ENCODE measurements at places on chromosomes 4 and X. TPM values are rescaled to one million over a fixed set of nuclear protein-coding genes. Genes with fewer than 3 reads are reported as not detected.

GRCh38 chrX:49232525-49232924 is 615 bp downstream of the CACNA1F start:
- DNase-seq: no peak

GRCh38 chr4:152981842-152982241 is 45.7 kb downstream of the FHDC1 start:
- DNase-seq: no peak

GRCh38 chr4:46270986-46271596 is 118.8 kb downstream of the GABRA2 start:
- no peak for DNase-seq

DNA sequence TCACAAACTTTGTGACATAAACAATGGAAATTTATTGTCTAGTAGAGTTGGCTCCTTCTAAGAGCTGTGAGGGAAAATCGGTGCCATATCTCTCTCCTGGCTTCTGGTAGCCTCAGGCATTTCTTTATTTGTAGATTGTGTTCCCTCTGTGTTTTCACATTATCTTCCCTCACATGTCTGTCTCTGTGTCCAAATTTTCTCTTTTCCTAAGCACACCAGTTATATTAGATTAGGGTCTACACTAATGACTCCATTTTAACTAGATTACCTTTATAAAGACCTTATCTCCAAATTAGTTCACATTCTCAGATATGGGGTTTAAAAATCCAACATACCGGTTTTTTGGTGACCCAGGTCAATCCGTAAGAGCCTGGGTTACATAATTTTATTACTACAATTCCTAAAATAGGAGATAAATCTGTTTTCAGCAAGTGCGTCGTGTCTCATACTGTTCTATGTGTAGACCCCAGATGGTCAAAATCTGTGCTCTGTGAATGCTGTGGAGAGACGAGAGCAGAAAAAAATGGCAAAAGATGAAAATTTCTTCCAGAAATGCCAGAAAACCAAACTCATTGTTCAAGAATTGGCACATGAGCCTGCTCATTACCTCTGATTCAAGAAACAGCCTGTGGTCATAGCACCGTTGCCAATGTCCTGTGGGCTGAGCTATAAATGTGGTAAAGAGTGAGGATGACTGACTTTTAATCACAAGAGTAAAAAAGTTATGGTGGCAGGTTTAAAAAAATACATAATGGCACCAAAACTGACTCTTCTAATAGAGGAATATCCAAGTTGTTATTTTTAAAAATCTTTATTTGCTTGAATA is 574.7 kb downstream of the PCDH7 start:
- DNase-seq: no peak

- DNase-seq: no peak
Measured at GRCh38 chrX:39065051-39065871, 264.0 kb downstream of the MID1IP1 start.

GRCh38 chrX:37578045-37578444 is 6.6 kb downstream of the LANCL3 start:
- no peak for DNase-seq

DNA sequence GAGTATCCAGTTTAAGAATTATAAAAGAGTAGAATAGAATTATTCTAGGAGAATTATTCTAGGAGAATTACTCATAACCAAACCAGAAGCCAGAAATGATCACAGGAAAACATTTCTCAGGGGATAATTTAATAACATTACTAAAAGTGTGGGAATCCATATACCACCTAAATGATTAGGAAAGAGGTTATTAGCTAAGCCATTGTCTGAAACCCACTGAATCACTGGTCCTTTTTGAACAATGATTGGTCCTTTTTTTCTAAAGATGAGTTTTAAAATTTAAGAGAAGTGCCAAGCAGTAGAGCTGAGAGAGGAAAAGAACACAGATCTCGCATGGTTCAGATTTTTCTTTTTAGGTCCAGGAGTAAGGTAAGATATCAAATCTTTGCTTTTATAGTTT is at the start of gene ODAM:
Gene ODAM, plus strand, starts transcription at position 301 of the 400 bp plus-strand sequence. CDS start 819 bp downstream, outside the sequence.
- no peak for DNase-seq

- no peak for DNase-seq
Measured at GRCh38 chr4:153409924-153410501, 56.1 kb upstream of the TMEM131L start.

- DNase-seq: no peak
Measured at GRCh38 chr4:83192634-83193033, 78.1 kb upstream of the PLAC8 start.

DNA sequence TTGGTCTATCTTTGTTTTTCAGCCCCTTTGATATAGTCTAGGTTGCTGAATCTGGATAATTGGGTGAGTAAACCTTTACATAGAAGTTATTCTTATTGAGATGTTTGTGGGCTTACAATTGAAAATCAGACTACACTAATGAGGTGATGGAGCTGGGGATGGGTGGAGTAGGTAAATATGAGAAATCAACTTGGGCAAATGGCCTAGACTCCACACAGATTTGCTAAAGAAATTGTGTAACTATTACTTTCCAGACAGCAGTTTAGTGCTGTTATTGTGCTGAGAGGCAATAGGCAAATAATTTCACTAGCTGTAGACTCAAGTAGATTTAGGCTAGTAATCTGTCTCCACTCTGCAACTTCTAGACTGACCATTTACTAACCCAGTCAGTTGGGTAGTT is 8.2 kb downstream of the DIAPH2 start:
- DNase-seq: no peak

- no peak for DNase-seq
Measured at GRCh38 chr4:123297836-123298235, 98.8 kb upstream of the SPRY1 start.

- no peak for DNase-seq
Measured at GRCh38 chr4:39529534-39529933, 2.3 kb upstream of the UGDH start.

DNA sequence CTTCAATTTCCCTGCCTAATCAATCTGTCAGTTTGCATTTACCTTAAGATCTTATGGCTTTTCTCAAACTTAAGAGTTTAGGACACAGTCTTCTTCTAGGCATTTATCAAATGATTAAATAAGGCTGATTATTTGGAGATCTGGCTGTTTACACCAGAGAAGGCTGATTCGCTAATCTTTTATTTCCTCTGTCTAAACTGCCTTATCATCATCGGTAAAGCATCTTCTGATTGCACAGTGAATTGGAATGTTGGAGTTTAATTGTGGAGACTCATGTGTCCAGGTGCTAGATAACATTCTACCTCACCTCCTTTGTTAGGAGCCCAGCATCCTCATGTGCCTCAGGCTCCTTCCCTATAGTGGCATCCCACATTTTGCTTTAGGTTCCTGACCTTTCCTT is 100.3 kb upstream of the DDIT4L start:
- no peak for DNase-seq

DNA sequence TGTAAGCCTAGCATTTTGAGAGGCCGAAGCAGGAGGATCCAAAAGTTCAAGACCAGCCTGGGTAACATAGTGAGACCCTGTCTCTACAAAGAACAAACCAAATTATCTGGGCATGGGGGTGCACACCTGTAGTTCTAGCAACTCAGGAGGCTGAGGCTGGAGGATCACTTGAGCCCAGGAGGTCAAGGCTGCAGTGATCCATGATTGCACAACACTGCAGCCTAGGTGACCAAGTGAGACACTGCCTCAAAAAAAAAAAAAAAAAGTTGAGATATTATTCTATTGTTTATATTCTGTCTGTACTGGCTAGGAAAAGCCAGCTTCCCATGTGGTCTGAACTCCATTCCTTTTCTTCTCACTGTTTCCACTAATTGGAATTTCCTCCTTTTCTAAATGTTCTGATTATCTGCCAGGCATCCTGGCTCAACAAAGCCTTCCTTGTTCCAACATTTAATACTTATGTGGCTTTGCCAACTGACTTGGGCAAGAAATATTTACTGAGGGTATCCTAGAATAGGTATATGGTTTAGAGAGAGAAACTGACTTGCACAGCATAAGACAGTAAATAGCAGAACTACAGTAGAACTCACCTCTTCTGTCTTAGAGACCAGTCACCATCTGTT is 175.2 kb upstream of the ADAMTS3 start:
- DNase-seq: no peak

DNA sequence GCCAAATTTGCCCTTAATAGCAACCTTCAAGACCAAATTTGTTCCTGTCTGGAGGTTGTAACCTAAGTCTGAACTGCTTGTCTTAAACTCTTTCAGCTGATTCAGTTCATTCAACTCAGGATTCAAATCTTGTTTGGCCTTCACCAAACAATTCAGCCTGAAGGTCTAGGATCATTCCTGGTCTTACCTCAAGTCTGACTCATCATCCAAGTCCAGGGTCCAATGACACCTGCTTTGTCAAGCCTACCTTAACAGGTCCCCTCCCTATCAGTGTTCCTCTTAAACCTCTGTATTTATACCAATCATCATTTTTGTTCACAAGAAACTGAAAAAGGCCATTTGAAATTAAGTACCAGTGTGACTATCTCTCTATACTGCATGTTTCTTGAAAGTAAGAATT is 237.8 kb downstream of the PPP1R2C start:
- no peak for DNase-seq

DNA sequence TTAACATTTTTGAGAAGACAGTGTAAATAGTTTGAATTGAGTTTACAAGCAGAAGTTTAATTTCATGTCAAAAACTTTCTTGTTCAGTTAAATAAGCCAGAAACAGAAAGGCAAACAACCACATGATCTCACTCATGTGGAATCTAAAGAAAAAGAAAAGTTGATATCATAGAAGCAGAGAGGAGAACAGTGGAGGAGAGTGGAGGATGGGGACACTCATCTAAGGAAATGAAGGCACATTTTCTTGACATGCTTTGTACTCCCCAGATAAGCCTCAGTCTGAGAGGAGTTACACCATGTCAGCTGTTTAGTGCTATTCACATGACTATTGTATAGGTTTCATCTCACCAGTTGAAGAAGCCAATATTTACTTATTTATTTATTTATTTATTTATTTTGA is 13.5 kb downstream of the SNCA start:
- DNase-seq: no peak

- DNase-seq: no peak
Measured at GRCh38 chrX:24561121-24561520, 86.0 kb downstream of the PCYT1B start.

- no peak for DNase-seq
Measured at GRCh38 chr4:113094802-113095201, 45.3 kb downstream of the ANK2 start.

DNA sequence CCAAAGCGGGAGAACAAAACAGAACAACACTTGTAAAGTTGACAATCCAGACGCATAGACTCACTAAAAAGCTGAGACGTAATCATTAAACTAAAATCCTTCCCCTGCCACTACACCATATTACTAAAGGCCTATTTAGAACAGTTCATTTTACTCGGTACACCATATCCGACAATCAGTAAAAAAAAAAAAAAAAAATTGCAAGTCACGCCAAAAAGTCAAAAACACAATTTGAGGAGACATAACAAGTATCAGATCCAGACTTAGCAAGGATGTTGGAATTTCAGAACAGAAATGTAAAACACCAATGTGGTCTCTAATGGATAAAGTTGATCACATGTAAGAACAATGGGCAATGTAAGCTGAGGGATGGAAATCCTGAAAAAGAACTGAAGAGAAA is 1899.4 kb downstream of the STIM2 start:
- DNase-seq: no peak

- peak; percentile 19 for DNase-seq
Measured at GRCh38 chr4:165872461-165873297, at the start of gene TLL1. Gene TLL1, plus strand, starts transcription at chr4:165873237. Its CDS starts 668 bp downstream, at chr4:165873905.

GRCh38 chrX:19867411-19867732 is 20.0 kb downstream of the SH3KBP1 start:
- DNase-seq: no peak

GRCh38 chr4:114310296-114310925 is 288.2 kb upstream of the UGT8 start:
- DNase-seq: no peak

DNA sequence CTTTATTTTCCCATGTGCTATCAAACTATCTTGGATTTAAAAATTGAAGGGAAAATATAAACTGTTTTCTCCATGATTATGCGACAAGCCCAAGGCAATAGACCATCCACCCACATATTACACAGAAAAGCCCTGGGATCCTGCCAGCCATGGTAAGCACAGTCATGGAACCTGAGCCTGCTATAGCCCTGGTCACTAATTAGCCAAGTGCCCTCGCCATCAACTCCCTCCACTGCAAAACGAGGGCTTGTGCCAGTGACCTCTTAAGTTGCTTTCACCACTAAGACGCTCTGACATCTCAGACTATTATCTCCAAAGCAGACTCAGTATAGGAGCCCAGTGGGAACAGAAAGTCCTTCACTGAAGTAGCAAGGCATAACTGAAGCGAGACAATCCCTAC is 69.2 kb downstream of the NLGN4X start:
- no peak for DNase-seq

The CLGN gene
- 62.9 TPM for total RNA-seq

The RNF150 gene
- 73.3 TPM for total RNA-seq

The AWAT2 gene
- not detected for total RNA-seq

The GAGE12H gene
- total RNA-seq: not detected

The CENPVL1 gene
- total RNA-seq: not detected

The DUSP9 gene
- not detected for total RNA-seq

The STK26 gene
- total RNA-seq: 1.1 TPM

The NUDT10 gene
- not detected for total RNA-seq

The VSIG1 gene
- total RNA-seq: 0.35 TPM

The ASB9 gene
- total RNA-seq: 2.5 TPM

The DCAF12L2 gene
- not detected for total RNA-seq

The H2BW1 gene
- total RNA-seq: not detected

All from heart left ventricle (tissue), 16 donors.